ENCODE measurements at places on chromosomes 16 and 17.

GRCh38 chr17:74757931-74758847 lies 9.8 kb downstream of the NHERF1 start:
- no peak for DNase-seq

DNA sequence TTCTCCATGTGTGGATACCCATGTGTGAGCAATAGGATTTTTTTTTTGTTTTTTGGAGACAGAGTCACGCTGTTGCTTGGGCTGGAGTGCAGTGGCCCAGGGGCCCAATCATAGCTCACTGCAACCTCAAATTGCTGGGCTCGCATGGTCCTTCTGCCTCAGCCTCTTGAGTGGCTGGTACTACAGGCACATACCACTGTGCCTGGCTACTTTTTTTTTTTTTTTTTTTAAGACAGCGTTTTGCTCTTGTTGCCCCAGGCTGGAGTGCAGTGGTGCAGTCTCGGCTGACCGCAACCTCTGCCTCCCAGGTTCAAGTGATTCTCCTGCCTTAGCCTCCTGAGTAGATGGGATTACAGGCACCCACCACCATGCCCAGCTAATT lies 16.7 kb downstream of the MGRN1 start:
- no peak for DNase-seq

- no peak for DNase-seq
Measured at GRCh38 chr16:64693946-64694345, 427.9 kb downstream of the CDH11 start.

- peak; percentile 75 for DNase-seq
Measured at GRCh38 chr17:43900183-43900857, 7.0 kb downstream of the MPP2 start.

DNA sequence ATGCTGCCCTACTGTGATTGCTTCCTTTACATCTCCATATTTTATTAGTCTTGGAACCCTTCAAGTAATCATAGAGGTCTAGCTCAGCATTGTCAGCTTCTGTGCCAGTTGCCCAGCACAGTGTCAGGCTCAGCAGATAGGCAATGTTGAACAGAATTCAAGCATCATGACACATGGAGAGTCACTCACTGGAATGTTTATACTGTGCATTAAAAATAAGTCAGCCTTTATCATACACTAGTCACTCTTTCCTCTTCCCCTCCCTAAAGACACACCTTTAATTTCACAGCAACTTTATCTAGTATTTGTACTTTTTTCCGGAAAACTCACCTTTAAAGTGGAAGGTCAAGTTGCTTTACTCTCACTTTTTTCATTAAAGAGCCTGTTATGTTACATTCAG lies 253.8 kb upstream of the CDH11 start:
- no peak for DNase-seq

- DNase-seq = no peak
Measured at GRCh38 chr16:4428500-4428899, 2.8 kb downstream of the DNAJA3 start.

GRCh38 chr17:69042308-69042707 lies 18.4 kb downstream of the ABCA9 start:
- DNase-seq = no peak

GRCh38 chr16:30004811-30005242 lies 6.0 kb downstream of the DOC2A start:
- DNase-seq = no peak

- DNase-seq = no peak
Measured at GRCh38 chr17:19248928-19249574, 11.9 kb downstream of the EPN2 start.

- no peak for DNase-seq
Measured at GRCh38 chr17:32912218-32912897, 15.6 kb upstream of the TMEM98 start.

DNA sequence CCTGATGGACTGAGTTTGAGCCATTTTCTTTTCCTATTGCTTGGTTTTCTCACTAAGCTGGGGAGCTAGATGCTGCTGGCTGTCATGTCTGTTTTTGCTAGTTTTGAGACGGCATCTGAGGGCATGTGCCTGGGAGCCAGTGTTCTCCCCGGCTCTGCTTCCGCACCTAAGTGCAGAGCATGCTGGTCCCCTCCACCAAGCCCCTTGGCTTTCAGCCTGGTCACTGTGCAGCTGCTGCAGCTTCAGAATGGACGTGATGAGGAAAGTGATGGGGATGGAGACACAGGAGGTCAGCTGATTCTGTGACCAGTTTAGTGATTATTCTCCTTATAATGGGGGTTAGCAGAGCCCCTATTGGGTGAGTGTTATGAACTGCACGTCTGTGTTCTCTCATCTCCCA lies 28.5 kb downstream of the DNAH17 start:
- DNase-seq = no peak

DNA sequence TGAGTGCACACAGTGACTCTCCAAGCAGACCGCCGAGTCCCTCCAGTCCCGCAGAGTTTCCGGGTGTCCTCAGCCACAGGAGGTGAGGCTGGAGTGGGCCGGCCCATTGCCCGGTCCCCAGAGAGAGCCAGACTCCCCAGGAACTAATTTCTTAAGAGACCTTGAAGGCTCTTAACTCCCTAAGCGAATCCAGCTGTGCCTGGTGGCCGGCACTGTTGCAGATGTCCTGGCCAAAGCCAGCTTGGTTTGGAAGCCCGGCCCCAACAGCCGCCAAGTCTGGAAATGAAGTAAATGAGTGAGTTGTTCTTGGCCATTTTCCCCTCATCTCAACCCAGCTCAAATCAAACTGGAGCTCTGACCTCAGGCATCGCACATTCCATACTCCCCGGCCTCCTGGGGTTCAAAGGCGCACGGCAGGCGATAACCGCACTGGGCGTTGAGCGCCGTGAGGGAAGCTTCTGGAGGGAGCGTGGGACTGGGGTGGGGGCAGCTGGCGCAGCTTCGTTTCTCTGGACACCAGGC lies 42.0 kb downstream of the CMIP start:
- DNase-seq = no peak

DNA sequence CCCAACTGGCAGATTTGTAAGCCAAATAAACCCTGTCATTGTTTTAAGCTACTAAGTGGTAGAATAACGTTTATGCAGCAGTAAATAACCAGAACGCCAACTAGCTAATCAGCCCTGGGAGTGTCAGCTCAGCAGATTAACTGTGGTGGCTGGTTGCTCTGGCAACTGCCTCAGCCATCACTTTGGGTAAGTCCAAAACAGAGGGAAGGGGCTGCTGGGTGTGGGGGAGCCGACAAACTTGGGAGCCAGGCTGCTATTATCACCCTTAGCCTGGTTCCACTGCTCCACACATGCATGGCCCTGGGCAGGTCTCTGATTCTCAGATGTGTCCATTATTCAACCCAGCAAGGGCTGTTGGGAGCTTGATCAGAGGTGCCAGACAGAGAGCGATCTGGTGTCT lies 22.2 kb upstream of the RHOT1 start:
- no peak for DNase-seq

DNA sequence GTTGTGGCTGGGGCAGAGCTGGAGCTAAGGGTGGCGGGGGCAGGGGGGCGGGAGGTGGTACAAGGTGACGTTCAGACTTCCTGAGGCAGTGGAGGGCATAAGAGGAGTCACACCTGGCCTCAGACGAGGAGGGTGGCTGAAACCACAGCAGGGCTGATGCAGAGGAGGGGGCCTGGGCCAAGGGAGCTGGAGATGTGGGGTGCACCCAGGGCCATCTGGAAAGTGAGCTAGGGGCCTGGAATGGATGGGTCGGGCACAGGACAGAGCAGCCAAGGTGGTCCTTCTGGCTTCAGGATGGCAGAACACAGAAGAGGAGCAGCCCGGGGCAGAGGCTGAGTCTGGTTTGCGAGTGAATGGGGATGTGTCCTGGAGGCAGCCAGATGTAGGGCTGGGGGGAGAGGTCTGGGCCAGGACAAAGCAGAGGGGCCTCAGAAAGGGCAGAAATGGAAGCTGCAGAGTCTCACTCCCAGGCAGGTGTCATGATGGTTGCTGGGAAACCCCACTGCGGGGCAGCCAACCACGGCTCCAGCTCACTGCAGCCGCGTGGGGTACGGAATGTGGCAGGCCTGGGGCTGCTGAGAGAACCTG lies 57.6 kb downstream of the PRMT7 start:
- no peak for DNase-seq

GRCh38 chr17:60369727-60370126 lies 22.2 kb downstream of the USP32 start:
- no peak for DNase-seq
